ENCODE measurements at places on chromosomes 16 and 17.

DNA sequence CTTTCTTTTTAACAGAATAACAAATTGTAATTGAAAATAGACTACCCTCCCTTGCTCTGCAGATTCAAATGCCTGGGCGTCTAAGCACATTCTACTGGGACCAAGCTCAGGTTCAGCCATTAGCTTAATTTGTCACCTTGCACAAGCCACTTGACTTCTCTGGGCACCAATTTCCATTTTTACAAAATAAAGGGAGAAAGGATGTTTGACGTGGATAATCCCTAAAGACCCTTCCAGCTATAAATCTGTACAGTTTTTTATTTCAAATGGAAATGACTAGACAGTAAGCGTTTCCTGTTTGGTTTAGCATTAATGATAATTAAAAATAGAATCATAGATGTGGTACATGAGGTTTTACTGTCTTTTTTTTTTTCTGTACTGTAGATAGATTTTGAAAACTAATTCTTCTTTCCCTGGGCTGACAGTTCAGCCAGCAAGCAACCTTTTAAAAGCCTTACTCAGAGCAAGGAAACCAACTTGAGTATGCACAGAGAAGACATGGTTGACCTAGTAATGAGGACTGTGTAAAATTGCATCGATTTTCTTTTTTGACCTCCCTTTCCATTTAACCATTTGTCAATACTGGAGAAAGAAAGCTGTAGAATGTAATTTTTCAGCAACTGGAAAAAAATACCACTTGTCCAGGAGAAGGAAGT is 1329.5 kb upstream of the CDH8 start:
- no peak for DNase-seq

DNA sequence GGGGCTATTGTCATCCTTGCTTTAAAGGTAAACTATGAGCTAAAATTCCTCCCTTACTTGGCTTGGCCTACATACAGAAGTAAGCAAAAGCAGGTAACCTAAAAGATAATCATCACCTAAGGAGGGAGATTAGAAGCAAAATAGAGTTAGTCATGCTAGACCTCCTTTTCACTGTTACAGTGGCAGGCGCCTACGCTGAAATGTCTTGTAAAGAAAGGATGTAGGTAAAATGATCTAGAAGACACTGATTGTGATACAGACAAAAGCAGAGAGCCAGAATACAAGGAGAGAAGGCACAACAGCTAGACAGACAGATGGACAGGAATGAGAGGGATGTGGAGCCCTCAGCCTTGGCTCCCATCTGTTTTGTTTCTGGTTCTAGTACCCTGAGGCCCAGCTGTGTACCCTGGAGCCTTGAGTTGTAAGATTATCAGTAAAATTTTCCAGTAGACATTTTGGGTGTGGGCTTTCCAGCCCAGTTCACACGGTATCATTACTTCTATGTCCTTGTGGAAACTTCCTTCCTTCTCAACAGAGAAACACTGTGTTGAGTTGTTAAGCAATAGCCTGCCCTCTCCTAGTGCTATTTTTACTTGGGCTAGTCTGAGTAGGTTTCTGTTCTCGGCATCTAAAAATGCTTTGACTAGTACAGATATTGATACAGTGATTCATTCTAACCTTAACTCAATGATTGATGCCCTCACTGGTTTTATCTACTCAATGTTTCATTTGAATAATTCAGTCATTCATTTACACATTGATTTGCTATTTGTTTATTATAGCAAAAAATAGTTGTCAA is 7.7 kb upstream of the C16orf78 start:
- no peak for DNase-seq

DNA sequence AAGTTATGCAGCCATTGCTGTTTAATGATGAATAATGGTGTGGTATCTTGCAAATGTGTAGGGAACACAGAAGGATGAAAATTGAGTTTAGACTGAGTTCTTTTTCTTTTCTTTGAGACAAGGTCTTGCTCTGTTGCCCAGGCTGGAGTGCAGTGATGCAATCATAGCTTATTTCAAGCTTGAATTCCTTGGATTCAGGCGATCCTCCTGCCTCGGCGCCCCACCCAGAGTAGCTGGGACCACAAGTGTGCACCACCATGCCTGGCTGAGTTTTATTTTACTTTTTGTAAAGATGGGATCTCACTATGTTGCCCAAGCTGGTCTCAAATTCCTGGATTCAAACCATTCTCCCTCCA is 74.6 kb upstream of the TBC1D3K start:
- DNase-seq, result no peak

- no peak for DNase-seq
Measured at GRCh38 chr17:28433721-28434120, 27.7 kb upstream of the SLC46A1 start.

- no peak for DNase-seq
Measured at GRCh38 chr17:60557805-60558204, 31.8 kb upstream of the APPBP2 start.

- no peak for DNase-seq
Measured at GRCh38 chr16:47716571-47716970, 255.4 kb downstream of the PHKB start.

DNA sequence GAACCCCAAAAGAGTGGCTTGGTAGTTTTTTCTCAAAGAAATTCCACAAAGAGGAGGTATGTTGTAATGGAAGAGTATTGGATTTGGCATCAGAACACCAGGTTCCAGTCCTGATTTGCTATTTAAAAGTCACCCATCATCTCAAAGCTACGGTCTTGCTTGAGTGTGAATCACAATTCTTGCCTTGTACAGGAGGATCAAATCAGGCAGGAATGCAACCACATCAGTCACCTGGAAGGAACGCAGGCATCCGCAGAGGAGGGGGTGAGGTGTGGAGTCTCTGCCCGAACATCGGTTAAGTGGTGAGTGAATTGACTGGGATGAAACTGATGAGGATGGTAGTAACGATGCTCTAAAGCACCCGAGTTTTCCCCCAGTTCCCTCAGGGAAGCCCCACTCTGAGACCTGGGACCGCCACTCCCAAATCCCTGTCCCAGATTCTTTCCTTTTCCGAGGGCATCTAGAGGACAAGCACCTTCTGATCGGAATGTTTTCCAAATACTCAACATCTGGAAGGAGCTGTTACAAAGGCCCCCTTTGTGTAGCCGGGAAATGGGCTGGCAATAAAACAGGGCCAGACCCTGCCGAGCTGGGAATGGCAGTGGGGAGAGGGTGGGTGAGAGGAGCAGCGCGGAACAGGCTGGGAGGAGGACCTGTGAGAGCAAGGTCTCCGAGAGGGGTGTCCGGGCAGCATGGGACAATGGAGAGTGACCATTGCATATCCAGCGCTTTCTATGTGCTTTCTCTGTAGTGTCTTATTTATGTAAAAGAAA is 469.6 kb downstream of the SLC39A11 start:
- DNase-seq, result no peak

GRCh38 chr17:534071-534691 is 180.5 kb downstream of the VPS53 start:
- DNase-seq, result no peak

DNA sequence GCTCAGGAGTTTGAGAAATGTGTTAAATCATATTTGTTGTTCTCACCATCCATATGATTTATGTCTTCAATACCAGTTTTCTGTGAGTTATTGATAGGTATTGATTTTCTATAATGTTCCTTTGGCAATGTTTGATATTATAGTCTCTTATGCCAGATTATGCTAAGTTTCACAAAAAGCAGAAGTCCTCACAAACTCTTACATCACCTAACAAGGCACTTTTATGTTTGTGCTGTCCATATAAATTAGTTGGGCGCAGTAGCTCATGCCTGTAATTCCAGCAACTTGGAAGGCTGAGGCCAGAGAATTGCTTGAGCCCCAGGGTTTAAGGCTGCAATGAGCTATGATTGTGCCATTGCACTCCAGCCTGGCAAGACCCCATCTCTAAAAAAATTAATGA is 12.6 kb upstream of the UQCRC2 start:
- DNase-seq, result no peak

DNA sequence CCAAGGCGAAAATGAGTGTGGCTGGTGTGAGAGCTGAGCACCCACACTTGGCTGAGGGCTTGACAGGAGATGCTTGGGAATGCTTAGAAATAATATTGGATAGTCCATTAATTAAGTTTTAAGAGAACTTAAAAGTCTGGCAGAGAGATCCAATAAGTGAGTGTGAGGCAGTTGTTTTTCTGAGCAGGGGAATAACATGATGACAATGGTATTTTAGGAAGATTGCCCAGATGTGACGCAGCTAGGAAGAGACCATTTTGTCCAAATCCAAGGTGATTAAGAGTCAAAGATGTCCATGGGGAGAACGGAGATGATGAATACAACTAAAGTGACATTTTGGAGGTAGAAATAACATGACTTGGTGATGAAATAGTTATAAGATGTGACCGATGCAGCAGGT is 102.8 kb upstream of the AXIN2 start:
- no peak for DNase-seq

DNA sequence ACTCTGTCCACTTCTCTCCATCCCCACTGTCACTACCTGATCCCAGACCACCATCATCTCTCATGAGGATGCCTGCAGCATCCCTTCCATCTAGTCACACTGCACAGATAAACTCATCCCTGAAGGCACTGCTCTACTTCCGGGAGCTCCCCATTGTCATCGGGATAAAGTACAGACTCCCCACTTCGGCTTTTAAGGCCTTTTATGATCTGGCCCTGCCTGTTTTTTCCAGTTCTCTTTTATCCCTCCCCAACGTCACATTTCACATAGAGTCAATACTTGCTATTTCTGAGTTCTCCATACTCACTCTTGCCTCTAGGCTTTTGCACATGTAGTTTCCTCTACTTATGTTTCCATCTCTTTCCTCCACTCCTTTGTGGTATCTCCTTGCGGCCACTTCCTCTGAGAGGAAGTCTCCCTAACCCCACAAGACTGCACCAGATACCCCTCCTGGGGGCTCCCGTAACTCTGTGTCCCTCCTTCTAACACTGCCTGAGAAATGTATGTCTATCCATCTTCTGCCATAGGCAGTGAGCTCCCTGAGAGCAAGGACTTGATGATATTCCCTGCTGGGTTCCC is 66.9 kb downstream of the COPRS start:
- DNase-seq, result no peak

Measured in activated CD4-positive, alpha-beta T cell treated with anti-CD3 and anti-CD28 coated beads for 48 hours (primary cell).